ENCODE measurements at places on chromosomes 12 and 14.
A peak's percentile ranks its signal among the peaks of the same experiment; 100 is the strongest.

GRCh38 chr12:129772501-129773493, 131.0 kb downstream of the TMEM132D start:
- DNase-seq, result no peak

- DNase-seq, result no peak
These were observed 15.0 kb upstream of the TMEM119 start for GRCh38 chr12:108612788-108613282.

DNA sequence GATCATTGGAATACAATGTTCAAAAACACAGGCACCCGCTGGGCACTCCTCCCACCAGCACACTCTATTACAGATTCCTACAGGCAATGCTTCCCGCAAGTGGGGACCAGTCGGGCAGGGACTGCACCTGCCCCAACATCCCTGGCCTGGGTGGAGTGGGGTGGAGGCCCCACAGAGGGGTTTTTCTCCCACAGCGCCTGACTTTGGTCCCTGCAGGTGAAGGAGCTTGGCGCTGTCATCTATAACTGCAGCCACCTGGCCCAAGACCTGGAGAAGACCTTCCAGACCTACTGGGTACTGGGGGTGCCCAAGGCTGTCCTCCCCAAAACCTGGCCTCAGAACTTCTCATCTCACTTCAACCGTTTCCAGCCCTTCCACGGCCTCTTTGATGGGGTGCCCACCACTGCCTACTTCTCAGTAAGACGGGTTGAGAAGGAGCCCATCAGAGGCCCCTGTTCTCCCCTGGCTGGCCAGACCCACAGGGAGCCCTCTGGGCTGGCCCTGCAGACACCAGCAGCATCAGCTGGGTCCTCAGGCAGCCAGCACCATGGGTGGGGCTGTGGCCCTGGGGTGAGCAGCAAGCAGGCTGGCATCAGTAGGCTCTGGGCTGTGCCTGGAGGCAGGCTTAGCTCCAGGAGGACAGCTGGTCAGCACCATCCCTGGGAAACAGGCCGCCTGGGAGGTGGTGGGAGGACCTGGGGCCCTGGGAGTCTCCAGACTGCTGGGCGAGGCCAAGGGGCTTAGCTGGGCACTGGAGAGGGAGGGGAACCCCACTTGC, 6.0 kb downstream of the PLD4 start:
- no peak for DNase-seq

DNA sequence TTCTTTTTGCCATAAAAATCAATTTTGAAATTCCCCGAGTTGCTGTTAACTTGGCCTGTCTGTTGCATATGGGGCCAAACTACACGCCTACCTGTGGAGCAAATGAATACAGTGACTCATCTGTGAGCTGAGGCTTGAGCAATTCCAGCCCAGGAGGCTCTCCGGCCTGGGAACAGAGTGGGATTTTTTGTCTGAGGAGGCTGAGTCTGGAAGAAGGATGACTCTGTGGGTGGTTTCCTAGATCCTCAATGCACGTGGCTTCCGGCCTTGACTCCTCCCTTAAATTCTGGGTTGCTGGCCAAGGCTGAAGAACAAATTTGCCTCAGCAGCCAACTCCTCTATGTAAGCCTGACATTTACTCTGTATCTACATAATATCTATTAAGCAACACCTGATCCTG, 124.1 kb downstream of the SSPN start:
- peak; percentile 41 for DNase-seq

DNA sequence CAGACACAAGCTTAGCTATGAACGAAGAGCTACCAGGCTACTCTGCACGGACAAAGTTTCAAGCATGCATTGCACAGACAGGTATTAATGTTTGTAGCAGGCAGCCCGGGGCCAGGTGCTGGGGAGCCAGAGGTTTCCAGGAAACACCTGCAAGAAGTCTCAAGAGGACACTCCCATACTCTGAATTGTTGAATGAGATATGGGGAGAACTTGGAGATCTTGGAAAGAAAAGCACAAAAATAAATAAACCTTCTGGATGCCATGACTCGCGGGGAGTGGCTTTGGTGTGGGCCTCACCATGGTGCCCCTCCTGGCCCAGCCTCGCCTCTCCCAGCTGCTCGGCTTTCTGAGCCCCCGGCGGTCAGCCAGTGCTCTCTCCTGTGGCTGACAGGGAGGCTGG, 186.8 kb downstream of the TTC7B start:
- no peak for DNase-seq

GRCh38 chr12:84136862-84137367, 775.7 kb downstream of the SLC6A15 start:
- DNase-seq, result no peak

- no peak for DNase-seq
These were observed 62.7 kb downstream of the PELI2 start for GRCh38 chr14:56180754-56181542.

DNA sequence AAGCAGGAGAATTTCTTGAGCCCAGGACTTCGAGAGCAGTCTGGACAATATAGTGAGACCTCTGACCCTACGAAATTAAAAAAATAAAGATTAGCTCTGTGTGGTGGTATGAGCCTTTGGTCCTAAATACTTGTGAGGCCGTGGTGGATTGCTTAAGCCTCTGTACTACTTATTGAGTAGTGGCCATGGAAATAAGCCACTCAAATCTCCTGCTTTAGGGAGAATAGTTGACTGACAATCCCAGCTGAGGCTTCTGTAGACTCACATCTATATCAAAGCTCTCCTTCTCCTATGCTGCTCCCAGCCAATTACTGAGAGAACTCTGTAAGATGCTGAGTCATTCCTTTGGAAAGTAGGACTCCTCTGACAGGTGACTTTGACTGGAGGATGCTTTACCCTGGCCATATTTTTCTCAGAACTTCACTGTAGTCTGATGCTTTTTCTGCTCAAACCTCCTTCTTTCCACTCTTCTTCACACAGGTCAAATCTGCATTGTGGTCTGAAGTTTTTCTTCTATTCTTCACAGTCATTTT, 420.2 kb downstream of the SLC6A15 start:
- DNase-seq, result no peak

Measured in AG04449 (cell line).